ENCODE measurements at places on chromosomes 12 and 14. TPM values are rescaled to one million over a fixed set of nuclear protein-coding genes. Genes with fewer than 3 reads are reported as not detected.

The PLA2G1B gene
- total RNA-seq, result not detected

The OR4E2 gene
- total RNA-seq, result not detected

The PLEK2 gene
- 1.3 TPM for total RNA-seq

The PROX2 gene
- total RNA-seq, result 0.25 TPM

The MYH6 gene
- total RNA-seq, result not detected
